ENCODE measurements at places on chromosomes 5 and 9.

DNA sequence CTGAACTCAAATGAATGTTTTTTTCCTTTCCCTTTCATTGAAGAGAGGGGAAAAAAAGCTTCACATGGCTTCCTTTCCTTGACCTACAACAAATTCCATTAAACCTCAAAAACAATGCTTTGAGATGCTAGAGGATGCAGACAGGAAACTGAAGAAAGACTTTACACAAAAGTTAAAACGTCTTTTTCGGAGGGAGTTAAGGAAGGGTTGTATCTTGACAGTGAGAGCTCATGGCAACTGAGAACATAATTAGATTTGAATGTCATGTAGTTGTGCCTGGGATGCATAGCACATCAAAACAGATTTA lies 66.4 kb downstream of the EBF1 start:
- no peak for DNase-seq

GRCh38 chr5:154236011-154236410 lies 45.5 kb downstream of the GALNT10 start:
- no peak for DNase-seq

DNA sequence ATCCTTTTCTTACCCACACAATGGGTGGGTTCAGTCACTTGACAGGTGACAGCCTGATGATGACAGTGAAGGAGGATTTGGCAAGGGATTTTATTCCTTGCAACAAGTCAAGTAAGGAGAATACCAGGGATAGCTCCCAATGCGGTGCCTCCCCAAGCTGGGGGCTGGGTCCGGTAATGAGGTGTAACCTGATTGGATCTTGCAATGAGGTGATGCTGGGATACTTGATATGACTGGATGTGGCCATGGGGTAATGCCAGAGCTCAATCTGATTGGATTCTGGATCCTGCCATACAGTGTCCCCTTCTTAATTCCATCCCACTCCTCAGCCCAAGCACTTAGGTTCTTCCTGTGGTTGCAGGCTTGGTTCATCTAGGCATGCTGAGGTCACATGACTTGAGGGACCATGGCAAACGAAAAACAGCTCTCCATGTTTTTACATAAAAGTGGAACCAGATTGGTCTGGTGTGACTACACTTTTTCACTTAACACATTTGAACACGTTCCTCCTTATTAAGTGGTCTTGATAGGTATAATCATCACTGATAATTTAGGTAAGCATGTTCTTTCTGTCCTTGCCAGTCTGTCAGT lies 181.1 kb downstream of the PDZD2 start:
- DNase-seq, result no peak

DNA sequence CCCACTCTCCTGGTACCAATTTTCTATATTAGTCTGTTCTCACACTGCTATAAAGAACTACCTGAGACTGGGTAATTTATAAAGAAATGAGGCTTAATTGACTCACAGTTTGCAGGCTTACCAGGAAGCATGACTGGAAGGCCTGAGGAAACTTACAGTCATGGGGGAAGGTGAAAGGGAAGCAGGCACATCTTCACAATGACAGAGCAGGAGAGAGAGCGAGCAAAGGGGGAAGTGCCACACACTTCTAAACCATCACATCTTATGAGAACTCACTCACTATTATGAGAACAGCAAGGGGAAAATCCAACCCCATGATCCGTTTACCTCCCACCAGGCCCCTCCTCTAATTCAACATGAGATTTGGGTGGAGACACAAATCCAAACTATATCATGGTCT lies 72.2 kb downstream of the ATG10 start:
- DNase-seq, result no peak

GRCh38 chr5:172853355-172853975 lies 19.4 kb downstream of the ERGIC1 start:
- DNase-seq, result no peak

DNA sequence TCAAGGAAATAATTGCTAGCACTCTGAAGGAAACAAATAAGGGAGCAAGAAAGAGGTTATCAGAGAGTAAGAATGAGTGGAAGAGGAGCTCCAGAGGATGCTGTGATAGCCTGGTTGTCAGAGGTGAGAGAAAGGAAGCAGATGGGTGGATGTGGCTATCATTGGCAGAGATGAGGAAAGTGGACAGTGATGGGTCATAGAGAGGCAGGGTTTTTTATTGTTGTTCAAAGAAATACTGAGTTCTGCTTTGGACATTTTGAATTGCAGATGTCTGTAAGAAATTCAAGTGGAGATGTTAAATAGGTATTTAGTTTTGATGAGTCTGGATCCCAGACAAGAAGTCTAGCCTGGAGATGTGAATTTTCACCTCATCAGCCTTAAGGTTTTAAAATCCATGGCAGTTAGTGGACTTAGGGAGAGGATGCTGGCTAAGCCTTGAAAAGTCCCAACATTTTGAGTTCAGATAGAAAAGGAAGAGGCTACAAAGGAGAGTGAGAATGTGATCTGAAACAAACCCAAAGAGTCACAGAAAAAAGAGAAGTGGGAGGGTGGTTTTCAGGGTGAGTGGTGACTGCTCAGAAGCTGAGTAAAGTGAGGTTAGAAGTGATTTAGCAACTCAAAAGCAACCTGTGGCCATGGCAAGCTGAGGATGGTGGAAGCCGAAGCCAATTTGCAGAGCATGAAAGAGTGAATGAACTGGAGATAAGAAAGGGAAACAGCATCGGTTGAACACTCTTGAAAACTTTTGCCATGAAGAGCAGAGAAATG lies 50.4 kb downstream of the PPIC start:
- no peak for DNase-seq

DNA sequence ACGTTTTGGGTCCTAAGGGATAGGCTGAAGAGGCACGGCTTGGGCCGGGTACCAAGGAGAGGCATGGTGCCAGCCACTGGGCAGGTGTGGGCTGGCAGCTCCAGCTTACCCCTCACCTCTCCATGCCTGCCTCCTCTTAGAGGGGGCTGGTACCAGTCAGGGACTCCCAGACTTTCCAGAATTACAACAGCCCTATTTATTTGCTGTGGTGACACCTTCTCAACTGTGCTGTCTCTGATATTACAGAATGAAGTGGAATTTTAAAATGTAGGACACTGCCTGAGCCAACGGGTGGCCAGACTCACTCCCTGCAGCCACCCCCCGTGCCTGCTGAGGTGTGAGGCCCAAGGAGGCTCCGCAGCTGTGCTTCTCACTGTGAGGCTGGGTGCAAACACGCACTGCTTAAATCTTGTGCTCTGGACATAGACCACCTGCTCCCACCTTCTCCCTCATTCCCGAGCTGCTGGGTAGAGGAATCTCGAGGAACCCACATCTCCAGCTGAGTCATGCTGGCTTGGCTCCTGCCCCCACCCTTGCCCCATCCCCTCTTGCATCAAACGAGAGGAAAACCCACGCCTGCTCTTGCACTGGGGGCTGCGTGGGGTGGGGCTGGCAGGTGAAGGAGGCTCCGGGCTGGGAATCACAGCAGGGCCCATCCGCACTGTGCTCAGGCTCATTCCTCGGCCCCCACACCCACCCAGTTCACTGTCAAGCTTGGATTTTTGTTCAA lies 47.9 kb downstream of the PRRT1B start:
- DNase-seq, result no peak

DNA sequence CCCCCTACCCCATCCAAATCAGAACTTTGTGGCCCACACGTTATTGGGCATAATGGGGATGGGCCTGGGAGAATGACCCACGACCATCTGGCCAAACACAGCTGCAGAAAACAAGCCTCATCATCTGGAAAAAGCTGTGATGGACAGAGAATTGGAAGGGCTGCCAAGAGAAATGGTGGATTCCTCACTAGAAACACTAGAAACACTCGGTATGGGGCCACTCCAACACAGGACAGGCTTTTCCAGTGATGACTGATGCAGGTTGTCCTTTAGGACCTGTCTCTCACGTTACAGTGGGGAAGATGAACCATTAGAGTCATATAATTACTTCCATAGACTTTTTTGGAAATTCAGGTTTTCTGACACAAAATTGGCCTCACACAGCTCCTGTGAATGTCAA lies 172.4 kb upstream of the TARS1 start:
- DNase-seq, result no peak

DNA sequence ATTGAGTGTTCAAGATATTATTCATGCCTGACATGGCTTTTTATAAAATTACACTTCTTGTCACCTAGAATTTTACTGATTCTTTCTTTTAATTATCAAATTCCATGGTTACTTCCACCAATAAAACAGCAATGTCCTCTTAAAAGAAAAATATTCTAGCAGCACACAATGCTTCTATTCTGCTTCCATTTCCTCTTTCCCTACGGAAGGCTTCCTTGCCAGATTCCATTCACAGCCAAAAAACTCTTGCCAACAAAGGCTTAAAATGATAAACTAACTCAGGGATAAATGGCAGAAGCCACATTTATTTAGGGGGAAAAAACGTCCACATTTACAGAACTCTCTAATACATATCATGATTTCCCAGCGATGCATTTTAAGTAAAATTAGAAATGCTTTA lies 111.6 kb downstream of the CTNND2 start:
- no peak for DNase-seq

GRCh38 chr5:149657324-149657723 lies 72.8 kb upstream of the PPARGC1B start:
- no peak for DNase-seq

GRCh38 chr5:174424219-174425053 lies 299.9 kb upstream of the MSX2 start:
- no peak for DNase-seq

DNA sequence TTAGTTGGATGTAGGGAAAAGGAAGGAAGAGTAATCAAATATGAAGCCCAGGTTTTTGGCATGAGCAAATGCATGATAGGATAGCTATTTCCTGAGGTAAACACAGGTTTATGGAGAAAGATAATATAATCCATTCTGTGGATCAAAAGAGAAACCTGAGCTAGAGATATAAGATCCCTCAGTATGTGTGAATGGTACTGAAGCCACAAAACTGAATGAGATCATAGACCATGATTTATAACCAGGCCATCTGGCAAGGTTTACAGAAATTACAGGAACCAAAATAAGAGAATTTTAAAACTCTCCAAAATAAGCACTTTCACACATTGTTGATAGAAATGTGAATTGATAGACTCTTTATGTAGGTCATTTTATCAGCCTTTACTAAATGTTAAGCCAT lies 28.7 kb upstream of the ECM2 start:
- no peak for DNase-seq

DNA sequence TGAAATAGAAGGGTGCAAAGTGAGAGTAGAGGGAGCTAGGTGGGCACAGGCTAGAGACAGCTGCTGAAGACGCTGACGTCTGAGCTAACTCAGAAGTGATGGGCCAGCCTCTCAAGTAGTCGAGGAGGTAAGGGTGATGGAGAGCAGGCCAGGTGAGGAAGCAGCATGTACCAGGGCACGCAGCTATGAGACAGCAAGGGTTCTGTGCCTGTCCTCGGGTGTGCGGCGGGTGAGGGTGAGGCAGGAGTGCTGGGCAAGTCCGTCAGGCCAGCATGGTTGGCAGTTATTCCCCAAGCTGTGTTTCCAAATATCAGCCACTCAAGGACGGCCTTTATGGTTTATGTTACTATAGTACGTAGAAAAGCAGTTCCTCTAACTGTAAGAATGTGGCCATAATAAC lies 6.2 kb downstream of the RMND5B start:
- DNase-seq, result no peak

- DNase-seq, result no peak
Measured at GRCh38 chr9:93257808-93258331, 73.9 kb downstream of the WNK2 start.

- DNase-seq, result no peak
Measured at GRCh38 chr5:141691286-141691866, 9.3 kb upstream of the ARAP3 start.

DNA sequence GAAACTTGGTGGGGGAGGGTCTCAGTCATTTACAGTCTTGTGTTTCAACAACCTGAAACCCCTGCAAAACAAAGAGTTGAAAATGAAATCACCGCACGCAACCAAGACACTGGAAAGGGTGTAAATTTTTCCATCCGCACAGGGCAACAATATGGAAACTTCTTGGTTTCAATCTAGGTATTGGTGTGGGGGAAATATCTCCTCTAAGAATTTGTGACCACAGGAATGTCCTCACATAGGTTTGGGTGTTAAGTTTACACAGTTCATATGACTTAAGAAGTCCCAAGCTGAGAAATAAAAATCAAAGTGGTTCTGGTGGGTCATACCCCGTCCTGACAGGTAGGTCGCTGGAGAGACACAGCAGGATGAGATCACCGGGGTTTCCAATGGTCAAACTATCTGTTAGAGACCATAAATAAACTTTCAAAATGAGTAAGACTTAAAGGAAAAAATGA lies 51.9 kb upstream of the PIP5K1B start:
- DNase-seq, result peak; percentile 58

DNA sequence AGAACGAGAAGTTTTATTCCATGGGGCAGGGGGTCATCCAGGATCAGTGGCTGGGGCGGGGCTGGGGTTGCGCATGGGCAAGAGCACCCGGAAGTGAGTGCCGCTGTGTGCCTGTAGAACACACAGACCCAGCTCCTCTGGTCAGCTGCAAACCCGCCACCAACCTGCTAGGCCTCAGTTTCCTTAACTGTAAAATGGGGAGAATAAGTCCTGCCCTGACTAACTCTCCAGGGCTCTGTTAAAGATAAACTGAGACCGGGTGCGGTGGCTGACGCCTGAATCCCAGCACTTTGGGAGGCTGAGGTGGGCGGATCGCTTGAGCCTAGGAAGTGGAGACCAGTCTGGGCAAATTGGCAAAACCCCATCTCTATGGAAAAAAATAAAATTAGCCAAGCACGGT lies 152.2 kb downstream of the GABBR2 start:
- DNase-seq, result no peak

DNA sequence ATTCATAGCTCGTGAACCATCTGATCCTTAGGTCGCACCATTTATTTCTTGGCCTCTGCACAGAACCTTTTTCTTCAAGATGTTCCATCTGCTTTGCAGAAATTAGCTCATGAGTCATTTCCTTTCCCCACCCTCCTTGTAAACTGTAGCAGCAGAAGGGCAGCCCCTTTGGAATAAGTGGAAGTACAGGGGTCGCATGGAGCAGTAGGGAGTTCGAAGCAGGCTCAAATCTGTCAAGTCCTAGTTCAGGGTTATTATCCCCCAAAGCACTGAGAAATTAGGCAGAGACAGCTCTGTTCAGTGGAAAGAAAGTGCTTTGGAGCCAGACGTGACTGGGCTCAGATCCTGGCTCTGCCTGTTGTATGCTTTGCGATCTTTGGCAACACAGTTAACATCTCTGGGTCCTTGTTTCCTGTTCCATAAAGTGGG lies 84.2 kb downstream of the SGCD start:
- no peak for DNase-seq

GRCh38 chr9:134459164-134459563 lies 132.9 kb downstream of the RXRA start:
- no peak for DNase-seq

DNA sequence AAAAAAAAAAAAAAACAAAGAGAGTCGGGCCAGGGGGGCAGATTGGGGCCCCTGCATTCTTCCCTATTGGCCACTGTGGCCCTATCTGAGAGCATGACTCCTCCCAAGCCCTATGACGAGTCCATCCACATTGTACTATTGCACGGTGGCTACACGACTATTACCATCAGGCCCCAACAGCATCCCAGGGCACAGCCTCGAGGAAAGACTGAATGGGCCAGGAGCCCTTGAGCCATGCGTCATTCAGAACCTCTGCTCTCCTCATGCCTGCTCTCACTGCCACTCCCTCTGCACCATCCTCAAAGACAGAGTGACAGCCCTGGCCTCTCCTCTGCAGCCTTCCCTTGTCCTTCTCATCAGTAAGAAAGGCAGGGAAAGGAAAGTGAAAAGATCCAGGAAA lies 20.2 kb upstream of the ORM1 start:
- no peak for DNase-seq

Data from activated naive CD8-positive, alpha-beta T cell treated with anti-CD3 and anti-CD28 coated beads for 36 hours (primary cell).